Nucleus accumbens (tissue), 56 donors: ENCODE measurements at places on chromosomes 12 and 14.

- no peak for DNase-seq
Measured at GRCh38 chr14:92413379-92413778, 90.4 kb downstream of the SLC24A4 start.

- DNase-seq: peak; percentile 83
Measured at GRCh38 chr12:131830335-131830913, 2.2 kb downstream of the MMP17 start.

DNA sequence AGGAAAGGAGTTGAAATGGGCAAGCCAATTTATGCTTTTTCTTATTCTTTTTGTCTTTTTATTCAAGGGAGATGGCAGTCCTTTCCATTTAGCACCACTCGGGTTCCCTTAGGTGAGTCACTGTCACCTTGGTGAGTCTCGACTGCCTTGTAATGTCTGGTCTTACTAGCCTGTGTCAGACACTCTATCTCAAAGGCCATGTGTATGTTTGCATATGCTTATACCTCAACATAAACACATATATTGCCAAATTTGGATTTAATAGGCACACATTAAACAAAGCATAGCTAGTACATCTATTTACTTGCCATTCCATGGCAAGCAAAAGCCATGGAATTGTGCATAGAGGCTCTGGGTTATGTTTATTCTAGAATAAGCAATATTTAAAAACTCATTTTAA is 624.9 kb upstream of the FOXG1 start:
- no peak for DNase-seq

DNA sequence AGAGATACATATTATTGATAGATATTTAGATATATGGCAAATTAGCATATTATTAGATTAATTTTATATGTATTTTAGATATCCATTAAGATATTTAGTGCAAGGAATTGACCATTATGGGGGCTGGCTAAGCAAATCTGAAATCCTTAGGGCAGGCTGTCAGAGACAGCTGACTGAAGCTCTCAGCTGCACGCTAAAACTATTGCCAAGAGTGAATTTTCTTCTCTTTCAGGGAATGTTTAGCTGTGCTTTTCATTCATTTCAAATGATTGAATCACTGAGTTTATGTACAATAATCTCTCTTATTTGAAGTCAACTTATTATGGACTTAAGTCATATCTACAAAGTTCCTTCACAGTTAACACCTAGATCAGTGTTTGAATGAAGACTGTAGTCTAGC is 566.5 kb downstream of the LRFN5 start:
- DNase-seq: no peak

DNA sequence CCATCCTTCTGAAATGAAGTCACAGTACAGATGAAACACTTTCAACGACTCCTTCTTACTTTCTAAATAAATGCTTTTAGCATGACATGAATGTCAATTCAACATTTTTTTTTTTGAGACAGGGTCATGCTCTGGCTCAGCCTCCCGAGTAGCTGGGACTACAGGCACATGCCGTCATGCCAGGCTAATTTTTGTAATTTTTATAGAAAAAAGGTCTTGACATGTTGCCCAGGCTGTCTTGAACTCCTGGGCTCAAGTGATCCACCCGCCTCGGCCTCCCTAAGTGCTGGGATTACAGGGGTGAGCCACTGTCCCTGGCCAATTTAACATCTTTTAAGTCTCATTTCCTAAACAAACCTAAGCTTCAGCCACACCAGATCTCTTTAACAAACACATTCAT is 16.4 kb downstream of the GALNT6 start:
- no peak for DNase-seq

DNA sequence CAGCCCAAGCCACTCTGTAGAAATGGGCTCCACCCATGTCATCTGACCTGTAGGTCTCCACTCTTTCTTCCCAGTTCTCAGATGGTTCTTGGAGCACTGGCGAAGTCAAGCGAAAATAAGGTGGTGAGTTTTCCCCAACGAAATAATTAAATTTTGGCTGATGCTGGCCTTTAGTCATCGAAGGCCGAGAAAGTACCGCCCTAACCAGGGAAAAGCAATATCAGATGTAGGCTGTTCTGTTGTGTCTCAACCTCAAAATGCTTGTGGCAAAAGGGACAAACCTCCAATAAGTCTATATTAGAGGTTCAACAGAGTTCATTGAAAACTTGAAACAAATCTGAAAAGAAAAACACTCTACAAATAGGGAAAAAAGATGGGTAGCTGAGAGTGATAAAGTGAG is 48.6 kb upstream of the BCAT1 start:
- DNase-seq: no peak

DNA sequence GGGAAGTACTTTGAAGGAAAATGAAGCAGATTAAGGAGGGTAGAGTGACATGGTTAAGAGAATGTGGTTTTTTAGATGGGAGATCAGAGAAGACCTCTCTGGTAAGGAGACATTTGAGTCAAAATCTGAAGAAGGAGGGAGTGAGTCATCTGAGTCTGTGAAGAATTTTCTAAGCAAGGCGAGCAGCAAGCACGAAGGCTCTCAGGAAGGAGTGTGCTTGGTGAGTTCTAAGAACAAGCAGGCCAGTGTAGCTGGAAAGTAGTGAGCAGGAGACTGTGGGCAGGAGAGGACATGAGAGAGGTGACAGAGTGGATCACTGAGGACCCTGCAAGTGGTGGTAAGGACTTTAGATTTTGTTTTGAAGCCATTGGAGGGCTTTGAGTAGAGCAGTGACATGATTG is 76.3 kb upstream of the FUT8 start:
- no peak for DNase-seq

GRCh38 chr12:9992296-9992695 is 6.6 kb downstream of the CLEC1B start:
- DNase-seq: no peak

DNA sequence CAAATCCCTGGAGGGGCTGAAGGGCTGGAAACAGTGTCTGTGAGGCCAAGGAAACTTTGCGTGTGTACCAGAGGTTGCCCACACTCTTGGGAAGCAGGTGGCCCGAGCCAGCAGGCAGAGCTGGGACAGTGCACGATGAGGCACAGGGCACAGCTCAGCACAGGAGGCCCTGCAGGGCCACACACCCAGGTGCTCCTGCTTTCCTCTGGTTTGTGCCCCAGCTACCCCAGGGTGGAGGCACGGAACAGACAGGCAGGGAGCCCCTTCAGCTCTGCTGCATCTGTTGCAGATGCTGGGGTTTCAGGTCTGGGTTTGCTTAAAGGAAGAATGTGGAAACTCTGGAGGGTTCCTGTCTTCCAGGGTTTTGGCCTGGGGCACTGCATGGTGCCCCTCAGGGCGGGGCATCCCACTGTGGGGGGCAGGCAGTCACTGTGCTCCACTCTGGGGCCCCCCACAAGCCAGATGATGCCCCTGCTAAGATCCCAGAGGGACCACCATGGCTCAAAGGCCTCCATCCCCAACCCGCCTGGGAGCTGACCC is 8.6 kb downstream of the TMEM179 start:
- no peak for DNase-seq

DNA sequence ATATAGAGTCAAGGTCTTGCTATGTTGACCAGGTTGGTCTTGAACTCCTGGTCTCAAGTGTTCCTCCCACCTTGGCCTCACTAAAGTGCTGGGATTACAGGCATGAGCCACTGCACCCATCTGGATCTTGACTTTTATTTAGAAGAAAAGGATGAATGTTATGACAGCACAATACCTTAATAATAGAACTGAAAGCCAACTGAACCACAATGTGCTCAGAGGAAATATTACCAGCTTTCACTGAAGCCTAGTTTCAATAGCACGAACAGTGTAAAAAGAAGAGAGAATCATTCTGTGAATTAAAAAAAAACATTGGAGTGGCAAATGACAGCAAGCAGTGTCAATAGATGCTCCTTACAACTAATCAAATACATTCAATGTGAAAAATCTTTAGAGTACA is 239.2 kb upstream of the RMST start:
- DNase-seq: no peak

DNA sequence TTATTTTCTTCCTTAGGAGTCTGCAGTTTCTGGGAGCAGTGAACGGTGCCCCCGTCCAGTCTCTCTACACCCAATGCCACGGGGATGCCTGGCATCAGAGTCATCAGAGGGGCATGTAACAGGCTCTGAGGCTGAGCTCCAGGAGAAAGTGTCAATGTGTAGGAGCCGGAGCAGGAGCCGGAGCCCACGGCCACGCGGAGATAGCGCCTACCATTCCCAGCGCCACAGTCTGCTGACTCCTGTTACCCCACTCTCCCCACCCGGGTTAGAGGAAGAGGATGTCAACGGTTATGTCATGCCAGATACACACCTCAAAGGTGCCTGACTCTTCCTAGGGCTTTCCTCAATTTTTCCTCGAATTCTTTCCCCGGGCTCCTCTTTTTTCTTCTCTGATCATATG is 3.3 kb upstream of the PA2G4 start:
- DNase-seq: no peak

DNA sequence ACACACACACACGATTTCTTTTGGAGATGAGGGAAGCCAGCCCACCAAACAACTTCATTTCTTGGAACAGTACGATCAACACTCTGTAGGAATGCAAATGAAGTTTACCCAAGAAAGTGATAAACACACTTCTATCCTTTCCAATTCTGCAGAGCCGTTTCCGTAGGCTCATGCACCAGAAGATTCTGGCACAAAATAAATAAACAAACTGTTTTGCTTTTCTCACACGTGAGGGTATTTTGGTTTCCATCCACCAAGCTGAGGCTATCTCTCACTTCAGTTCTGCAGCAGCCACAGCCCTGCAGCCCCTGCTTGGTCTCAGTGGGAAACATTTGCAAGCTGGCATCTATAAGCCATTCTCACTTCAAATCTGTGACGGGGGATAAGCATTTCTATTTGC is 15.3 kb upstream of the TSPAN11 start:
- DNase-seq: no peak

- no peak for DNase-seq
Measured at GRCh38 chr12:7035463-7035862, 17.2 kb upstream of the LPCAT3 start.

DNA sequence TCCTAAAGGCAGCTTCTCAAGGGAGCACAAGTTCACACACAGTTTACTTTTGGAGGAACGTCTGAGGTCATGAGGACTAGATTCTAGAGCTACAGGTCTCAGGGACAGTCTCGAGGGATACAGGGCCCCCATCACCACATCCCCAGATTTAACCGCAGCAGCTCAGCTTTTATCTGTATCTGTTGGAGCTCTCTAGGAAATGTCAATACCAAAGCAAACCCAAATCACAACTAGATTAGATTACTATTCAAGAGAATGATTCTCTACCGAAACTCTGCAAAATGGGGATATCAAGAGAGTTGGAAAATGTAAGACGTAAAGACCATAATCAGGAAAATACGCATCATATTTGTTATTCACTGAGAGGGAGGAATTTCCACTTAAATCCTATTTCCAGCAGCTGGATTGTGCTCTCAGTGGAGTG is 4.0 kb upstream of the MYRFL start:
- no peak for DNase-seq

DNA sequence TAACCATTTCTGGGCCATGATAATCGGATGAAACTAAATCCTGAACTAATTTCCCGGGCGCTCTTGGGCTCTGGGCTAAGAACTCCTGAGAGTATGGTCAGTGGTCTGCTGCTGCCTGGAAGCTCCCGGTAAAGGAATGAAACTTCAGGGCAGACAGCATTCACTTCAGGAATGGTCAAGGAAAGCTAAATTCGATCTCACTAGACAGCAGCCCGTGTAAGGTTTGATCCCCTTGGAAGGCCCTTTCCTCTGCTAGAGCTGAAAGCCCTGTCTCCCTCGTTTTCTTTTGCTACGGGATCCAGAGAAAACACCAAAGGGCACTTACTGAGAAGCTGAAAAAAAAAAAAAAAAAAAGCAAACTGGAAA is 680 bp downstream of the ASB8 start:
- no peak for DNase-seq

DNA sequence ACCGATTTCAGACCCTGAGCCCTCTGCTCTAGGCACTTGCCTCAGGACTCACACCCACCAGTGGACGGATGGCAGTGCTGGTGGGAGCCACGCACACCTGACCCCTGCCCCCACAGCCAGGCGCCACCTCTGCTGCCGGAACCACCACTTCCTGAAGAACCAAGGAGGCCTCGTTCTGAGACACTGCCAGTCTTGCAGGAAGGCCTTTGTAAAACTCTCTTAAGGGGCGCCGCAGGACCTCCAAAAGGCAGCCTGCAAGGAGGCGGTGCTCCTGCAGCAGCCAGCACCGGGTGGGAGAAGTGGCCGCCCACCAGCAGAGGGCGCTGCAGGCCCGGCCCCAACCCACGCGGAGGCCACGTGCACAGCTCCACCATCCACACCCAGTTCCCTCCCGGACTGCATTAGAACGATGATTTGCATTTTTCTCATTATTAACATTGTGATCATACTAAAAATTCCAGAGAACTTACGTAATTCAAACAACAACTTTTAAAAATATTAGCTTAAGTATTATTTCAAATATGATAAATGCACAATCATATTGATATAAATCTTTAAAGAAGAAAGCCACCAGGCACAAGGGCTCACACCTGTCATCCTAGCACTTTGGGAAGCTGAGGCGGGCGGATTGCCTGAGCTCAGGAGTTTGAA is 12.8 kb downstream of the STX2 start:
- DNase-seq: no peak

DNA sequence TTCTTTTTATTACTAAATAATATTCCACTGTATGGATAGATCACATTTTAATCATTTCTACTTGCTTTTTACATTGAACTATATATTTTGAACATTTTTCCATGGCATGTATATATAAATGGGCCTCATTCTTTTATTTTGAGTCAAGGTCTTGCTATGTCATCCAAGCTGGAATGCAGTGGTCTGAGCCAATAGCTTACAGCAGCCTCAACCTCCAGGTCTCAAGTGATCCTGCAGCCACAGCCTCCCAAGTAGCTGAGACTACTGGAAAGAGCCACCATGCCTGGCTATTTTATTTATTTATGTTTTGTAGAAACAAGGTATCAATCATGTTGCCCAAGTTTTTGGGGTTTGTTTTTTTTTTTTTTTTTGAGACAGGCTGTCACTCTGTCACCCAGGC is 7.6 kb downstream of the FCF1 start:
- DNase-seq: no peak

- DNase-seq: no peak
Measured at GRCh38 chr14:60722107-60722356, 2.1 kb downstream of the SIX4 start.

DNA sequence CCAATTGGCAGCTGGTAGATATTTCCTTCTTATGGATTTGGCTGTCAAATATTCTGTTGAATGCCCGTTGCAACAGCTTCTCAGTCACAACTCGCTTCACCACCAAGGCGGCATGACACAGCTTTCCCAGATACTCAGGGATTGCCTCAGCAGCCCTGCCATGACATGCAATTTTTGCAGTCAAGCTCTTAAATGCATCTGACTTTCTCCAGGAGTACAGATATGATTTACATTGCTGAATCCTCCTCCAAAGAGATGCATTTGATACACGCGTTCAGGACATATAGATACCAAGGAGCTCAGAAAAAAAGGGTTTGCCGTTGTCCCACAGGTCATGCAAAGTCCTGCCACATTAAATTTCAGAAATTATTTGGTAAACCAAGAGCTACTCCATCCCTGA is 6.5 kb downstream of the KRT5 start:
- no peak for DNase-seq

DNA sequence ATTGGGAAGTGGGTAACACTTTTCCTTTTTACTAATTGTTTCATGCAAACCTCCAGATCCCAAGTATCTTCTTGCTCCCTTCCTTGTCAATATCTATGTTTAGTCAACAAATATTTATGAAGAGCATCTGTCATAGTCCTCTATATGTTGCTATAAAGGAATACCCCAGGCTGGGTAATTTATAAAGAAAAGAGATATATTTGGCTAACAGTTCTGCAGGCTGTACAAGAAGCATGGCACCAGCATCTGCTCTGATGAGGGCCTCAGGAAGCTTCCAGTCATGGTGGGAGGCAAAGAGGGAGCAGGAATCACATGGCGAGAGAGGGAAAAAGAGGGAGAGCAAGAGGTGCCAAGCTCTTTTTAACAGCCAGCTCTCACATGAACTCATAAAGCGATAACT is 4.6 kb downstream of the KIF5A start:
- DNase-seq: no peak
